ENCODE measurements at places on chromosomes 5 and 9.
A peak's percentile ranks its signal among the peaks of the same experiment; 100 is the strongest.

GRCh38 chr9:121394292-121394691, 24.2 kb upstream of the STOM start:
- no peak for DNase-seq

GRCh38 chr5:32001284-32001683, 172.8 kb downstream of the GOLPH3 start:
- DNase-seq, result no peak

DNA sequence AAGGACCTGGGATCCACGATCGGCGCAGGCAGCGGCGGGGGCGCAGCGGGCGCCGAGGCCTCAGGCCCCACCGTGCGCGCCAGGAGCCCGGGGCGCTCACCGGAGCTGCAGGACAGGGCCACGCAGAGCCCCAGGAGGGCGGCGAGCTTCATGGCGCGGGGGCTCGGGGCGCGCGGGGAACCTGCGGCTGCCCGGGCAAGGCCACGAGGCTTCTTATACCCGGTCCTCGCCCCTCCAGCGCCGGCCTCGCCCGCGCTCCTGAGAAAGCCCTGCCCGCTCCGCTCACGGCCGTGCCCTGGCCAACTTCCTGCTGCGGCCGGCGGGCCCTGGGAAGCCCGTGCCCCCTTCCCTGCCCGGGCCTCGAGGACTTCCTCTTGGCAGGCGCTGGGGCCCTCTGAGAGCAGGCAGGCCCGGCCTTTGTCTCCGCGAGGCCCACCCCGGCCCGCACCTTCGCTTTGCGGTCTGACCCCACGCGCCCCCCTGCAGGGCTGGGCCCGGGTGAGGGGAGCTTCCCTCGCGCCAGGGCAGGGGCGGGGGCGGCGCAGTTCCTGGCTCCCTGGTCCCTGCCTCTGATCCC, at the start of gene SCGB3A1:
TSS of gene SCGB3A1 (minus strand) at position 189 of the 577 bp plus-strand sequence. CDS start at position 152, 37 bp downstream.
- no peak for DNase-seq

- DNase-seq, result no peak
Observed at GRCh38 chr5:109479260-109479860, 69.6 kb upstream of the PJA2 start.

- DNase-seq, result no peak
Observed at GRCh38 chr5:141483902-141484301, 928 bp upstream of the PCDHGC4 start.

GRCh38 chr5:163504079-163504931, 1.1 kb upstream of the MAT2B start:
- peak; percentile 37 for DNase-seq

GRCh38 chr5:123907349-123907748, 395.4 kb downstream of the CSNK1G3 start:
- DNase-seq, result no peak

- DNase-seq, result peak; percentile 55
Observed at GRCh38 chr9:107465467-107466451, 23.8 kb downstream of the KLF4 start.

- DNase-seq, result no peak
Observed at GRCh38 chr9:38086496-38086895, 17.5 kb upstream of the SHB start.

GRCh38 chr9:87353301-87353700, 144.4 kb upstream of the DAPK1 start:
- DNase-seq, result no peak

GRCh38 chr9:106962615-106963363, 99.8 kb downstream of the ZNF462 start:
- no peak for DNase-seq

GRCh38 chr9:126009047-126009446, 261.9 kb downstream of the PBX3 start:
- no peak for DNase-seq

GRCh38 chr5:178793151-178793550, 62.7 kb upstream of the ZNF354A start:
- DNase-seq, result no peak

- no peak for DNase-seq
Observed at GRCh38 chr5:77663090-77663863, 24.8 kb upstream of the OTP start.

- no peak for DNase-seq
Observed at GRCh38 chr5:54997081-54997480, 11.7 kb upstream of the ESM1 start.

- DNase-seq, result no peak
Observed at GRCh38 chr9:105127863-105128220, 116.6 kb upstream of the SLC44A1 start.

GRCh38 chr9:82342046-82342445, 353.5 kb downstream of the SPATA31D1 start:
- DNase-seq, result no peak

DNA sequence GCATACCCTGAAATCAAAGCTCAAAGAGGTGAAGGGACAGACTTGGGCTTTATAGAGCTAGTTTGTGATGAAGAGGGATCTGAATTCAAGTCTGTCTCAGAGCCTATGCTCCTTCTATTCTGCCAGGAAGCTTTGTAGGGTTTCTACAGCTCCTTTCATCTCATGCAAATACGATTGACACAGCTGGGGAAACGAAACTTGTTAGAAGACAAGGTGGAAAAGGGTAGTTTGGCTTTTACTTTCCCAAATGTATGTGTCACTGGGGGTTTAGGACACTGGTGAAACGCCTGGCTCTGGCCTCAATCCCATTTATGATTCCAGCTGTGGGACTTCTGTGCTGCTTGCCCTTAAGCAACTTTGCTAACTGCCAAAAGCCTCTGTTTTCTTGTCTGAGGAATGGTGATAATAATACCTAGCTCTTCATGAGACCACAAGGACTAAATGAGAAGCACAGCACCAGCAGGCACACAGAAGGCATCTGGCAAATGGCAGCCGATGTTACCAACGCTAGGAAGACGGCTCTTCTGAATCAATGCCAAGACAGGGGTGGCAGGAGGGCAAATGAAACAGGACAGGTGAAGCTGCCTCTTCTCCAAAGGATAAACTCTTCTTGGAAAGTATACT, 70.3 kb upstream of the EQTN start:
- no peak for DNase-seq

DNA sequence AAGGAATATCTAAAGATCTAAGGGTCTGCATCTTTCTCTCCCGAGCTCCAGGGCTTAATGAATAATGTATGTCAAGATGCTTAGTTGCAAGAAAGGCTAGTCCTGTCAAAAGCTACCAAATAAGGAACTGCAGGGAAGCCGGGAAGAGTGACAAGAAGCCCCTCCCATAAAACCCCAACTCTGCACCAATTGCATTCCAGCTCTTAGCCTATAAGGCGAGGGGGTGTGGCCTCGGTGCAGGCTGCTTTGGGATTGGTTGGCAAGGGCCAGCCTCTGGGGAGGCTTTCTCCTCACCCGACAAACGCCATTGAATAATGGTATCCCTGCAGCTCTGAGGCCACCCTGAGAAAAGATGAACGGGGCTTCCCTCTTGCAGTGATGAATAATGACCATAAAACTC, 416.9 kb downstream of the RAB3C start:
- DNase-seq, result no peak

DNA sequence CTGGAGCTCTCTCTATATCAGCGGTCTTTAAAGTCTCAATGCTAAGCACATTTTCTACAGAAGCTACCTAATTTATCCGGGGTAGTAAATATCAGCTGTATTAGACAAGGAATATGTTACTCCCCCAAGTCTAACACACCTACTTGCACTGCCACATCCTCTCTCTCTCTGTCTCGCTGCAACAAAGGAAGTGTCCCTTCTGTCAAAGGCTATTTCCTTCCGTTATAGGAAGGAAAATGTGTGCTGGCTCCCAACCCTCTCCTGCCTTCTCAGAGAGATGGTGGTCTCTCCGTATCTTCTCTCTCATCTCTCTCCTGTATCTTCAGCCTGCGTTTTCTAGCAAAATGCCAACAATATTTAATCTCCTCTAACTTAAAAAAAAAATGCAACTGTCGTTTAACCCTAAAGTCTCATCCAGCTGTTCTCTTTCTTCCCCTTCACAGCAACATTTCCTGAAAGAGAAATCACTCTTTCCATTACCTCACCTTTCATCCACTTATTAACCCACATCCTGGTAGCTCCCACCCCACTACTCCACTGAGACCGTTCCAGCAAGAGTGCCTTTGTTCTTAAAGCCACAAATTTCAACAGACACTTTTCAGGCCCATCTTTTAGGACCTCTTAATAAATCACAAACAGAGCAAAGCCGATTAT, 2.3 kb downstream of the TTF1 start:
- no peak for DNase-seq

DNA sequence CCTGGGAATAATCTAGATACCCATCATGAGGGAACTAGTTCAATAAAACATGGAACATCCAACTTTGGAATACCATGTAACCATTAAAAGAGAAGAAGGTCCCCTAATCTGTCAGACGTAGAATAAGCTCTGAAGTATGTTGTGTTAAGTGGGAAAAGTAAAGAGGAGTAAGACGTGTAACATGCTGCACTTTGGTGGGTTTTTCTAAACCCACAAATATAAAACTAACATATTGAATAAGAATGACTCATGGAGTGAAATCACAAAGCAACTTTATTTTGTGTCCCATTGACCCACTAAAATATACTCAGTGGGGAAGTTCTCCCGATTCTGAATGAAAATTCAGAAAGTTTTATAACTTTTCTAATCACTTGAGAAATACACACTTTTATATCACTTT, 67.9 kb upstream of the PIK3R1 start:
- DNase-seq, result no peak

GRCh38 chr5:160537116-160537515, 115.5 kb downstream of the PTTG1 start:
- DNase-seq, result no peak

GRCh38 chr5:117252566-117252965, 677.9 kb upstream of the SEMA6A start:
- no peak for DNase-seq

DNA sequence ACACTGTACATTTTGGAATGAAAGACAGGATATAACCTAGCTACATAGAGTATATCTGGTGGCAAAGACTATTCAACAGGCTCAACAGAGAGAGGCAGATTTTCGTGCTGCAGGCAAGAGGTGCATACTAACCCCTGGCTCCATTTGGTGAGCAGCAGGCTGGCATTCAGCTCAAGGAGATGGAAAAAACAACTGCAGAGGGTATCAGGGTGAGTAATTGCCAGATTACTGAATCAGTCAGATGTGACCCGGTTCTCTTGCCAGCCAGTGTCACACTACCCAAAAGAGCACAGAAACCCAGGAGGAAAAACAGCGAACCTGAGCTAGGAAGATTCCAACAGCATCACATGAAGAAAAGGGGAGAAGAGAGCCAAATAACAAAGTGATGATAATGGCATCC, 130.4 kb upstream of the PRLR start:
- no peak for DNase-seq

- no peak for DNase-seq
Observed at GRCh38 chr9:93910196-93910595, 45.0 kb downstream of the BARX1 start.

Data from uterus (tissue), 4 donors.